ENCODE measurements at places on chromosomes 11 and 22.

DNA sequence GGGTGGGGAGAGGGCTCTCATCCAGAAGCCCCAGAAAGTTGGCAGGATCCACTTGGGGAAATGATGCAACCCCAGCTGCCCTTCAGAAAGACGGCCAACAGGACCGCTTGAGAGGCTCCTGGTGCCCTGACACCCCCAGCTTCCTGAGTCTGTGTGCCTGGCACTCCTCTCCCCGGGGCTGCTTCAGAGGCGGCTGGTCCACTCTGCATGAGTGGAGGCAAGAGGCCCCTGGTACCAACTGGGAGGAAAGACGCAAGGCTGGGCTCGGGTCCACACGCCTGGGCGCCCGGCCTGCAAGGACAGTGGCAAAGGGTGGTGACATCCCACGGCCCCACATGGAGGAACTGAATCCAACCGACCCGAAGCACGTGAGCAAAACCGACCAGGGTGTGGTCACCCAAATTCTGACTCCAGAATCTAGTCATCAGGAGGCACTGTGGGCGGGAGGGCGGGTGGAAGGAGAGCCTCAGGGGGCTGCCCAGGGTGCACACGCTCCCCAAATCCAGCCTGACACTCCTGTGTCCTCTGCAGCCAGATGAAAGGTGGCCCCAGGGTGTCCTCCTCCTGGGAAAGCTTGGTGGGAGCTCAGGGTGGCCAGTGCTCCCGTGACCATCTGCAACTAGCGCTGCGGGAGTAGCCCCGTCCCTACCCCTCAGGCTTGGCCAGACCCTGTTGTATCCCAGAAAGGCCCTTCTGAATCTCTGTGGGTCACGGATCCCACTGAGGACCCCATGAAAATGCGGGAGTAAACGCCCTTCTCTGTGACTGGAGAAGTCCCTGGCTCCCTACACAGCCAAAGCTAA is 3.7 kb downstream of the RNH1 start:
- DNase-seq = no peak

DNA sequence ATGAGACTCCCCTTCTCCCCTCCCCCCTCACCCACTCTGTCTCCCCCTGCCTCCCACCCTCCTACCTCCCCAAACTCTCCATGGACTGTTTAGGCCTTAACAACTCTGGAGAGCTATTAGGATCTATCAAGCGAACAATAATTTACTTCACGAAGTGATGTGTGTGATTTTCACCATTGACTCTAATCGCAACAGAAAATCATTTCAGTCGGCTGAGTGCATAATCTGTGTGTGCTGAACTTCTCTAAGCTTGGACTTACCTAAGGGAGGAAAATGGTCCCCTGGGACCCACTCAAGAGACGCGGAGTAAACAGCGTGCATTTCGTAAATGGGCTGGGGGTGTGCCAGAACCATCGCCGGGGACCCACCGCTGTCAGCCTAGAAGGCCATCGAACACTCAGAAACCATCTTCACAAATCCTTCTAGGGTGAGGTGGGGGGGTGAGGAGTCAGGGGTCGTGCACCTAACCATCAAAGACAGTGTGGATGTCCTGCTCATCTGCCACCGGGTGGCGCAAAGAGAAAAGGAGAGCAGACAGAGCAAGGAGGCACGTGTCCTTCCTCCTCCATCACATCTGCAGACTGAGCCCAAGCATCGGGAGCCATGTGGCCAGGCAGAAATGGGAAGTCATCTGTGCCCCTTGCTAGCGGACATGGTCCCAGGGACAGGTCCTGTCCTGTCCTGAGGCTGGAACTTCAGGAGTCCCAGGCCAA is 62.1 kb upstream of the NUP50 start:
- no peak for DNase-seq

DNA sequence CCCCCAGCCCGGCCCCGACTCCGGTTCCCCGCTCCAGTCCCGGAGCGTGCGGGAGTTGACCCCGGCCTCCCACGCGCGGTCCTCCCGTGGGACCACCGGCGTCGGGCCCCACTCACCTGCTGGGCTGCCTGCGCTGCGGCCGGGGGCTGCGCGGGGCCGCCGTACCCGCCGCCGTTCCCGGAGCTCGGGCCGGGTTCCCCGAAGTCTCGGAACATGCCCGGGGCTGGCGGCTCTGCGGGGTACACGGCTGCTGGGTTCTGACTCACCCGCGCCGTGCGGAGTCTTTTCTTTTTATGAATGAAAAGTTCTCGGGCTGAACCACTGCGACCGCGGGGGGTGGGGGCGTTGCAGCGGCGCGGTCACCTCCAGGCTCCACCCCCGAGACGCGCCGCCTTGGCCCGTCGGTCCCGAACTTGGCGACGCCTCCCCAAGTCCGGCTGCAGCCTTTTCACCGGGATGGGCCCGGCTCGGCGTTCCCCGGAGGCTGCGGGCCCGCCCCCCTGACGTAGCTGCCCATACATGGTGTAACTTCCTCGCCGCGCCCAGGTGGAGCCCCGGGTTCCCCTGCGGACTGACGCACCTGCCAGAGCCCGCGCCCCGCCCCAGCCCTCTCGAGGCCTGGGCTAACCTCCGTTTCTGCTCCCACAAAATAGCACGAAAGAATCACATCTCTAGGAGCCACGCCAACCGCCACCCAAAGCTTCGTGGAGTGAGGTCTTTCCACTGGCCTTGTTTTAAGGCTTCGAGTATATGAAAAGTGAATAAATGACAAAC is at the start of gene FOSL1:
TSS of gene FOSL1 (minus strand) at position 264 of the 774 bp plus-strand sequence. CDS start at position 215, 49 bp downstream.
- peak; percentile 80 for DNase-seq

DNA sequence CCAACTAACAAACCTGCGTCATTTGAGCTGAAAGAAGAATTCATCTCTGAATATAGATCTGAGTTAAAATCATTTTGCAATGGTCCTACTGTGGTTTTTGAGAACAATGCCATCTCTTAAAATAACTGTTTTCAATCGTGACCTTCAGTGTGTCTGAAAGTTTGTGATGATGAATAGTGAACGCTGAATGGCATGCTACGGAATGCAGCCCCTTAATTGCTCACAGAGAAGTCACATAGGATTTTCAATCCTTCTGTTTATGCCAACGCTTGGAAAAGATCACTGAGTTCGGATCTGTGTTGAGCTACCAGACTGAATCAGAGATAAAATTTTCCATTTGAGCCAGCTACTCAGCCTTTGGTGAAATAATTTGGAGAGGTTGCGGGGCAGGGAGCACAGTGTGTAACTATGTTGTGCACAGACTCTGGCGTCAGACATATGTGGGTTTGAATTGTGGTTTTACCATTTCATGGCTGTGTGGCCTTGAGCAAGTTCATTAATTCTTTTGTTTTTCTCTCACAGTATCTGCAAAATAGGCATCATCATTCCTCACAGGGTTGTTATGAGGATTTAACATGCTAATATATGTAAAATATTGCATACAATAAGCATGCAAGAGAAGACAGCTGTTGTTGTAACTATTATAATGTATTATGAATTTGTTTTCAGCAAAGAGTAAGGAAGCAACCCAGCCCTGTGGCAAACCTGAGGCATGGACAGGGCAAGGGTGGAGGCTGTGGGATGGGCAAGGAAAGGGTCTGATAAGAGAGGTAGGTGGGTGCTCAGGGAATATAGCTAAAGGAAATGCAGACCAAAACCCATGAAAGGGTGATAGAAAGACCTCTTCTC is 679.9 kb downstream of the KCNA4 start:
- no peak for DNase-seq

DNA sequence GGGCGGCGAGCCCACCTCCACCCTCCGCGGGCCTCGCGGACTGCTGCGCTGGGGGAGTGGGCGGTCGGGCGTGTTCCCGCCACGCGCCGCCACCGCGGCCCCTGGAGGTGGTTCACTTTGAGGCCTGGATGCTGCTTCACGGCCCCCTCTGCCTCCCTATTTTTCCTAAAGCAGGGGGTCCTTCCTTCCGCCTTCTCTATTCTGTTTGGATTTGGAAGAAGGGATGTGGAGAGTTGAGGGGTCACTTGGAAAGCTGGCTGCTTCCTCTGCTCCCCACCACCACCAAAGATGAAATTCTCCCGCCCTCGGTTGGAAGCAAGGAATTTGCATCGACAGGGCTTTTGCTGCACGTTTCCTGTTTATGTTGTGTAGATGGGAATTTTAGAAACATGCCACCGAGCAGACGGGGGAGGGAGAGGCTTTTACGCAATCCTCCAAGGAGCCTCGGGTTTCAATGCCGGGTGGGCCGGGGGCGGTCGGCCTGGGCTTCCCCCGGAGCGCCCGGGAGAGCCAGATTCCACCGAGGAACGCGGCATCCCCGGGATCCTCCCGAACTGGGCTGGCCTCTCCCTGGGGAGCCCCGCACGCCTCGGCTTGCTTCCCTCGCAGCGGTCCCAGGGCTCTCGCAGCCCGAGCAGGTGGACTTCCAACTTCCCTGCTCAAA is 403 bp upstream of the SBF2 start:
- no peak for DNase-seq

Measured in activated naive CD4-positive, alpha-beta T cell (primary cell).